Hematopoietic multipotent progenitor cell treated with erythropoietin and hydrocortisone succinate and interleukin-3 and kit ligand, for 15 days (in vitro differentiated cells): ENCODE measurements at places on chromosomes 7 and 10.

GRCh38 chr10:33204031-33204430, 130.4 kb downstream of the NRP1 start:
- no peak for DNase-seq

- no peak for DNase-seq
These were observed 16.7 kb upstream of the C10orf71 start for GRCh38 chr10:49282306-49282705.

DNA sequence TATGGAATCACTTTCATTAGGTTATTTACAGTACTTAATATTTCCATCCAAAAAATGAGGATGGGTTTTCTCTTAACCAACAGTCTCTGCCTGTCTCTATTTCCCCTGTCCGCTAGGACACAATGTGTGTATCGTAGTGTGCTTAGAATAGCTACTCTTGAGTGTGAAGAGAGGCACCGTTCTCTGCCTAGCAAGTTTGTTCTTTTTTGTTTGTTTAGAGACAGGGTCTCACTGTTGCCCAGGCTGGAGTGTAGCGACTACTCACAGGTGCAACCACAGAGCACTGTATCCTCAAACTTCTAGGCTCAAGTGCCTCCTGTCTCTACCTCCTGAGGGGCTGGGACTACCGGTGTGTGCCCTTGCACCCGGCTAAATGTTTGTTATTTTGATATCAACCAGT, 121.9 kb downstream of the ANK3 start:
- DNase-seq, result no peak

DNA sequence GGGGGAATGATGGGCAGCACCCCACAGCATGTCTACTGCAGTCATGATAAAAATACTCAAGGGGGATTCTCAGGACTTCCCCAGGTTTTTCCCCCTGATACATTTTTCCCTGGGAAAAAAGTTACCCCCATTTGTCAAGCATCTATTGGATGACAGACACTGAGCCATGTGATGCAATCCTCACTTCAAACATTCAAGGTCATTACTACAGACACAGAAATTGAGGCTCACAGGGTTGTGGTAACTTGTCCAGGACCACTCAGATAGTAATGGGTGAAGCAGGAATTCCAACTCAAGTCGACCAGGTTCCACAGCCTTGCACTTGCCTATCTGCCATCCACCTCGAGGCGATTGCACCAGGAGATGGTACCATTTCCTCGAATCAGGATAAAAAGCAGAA, 31.7 kb downstream of the PPP1R3C start:
- DNase-seq, result no peak

DNA sequence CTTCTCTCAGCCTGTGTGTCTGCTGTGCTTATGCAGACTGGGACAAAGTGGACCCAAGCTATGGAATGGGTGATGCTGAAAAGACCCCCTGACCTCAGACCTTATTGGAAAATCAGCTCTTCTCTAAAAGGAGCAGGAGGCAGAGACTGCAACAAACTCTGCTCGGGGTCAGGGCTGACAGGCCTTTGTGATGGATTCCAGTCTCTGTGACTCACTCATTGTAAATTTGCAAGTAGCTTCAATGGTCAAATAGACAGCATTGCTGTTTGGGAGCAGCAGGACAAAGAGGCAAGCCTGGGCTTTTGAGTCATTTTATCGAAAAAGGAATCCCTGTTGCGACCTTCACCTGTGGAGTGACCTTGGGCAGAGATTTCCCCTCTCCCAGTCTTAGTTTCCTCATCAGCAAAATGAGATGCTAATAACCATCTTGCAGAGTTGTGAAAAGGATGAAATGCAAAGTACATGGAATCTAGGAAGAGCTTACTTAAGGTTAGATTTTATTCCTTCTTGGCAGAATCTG, 26.1 kb upstream of the GPR26 start:
- DNase-seq, result no peak
